ENCODE measurements at places on chromosomes 16 and 17. TPM values are rescaled to one million over a fixed set of nuclear protein-coding genes. Genes with fewer than 3 reads are reported as not detected.

DNA sequence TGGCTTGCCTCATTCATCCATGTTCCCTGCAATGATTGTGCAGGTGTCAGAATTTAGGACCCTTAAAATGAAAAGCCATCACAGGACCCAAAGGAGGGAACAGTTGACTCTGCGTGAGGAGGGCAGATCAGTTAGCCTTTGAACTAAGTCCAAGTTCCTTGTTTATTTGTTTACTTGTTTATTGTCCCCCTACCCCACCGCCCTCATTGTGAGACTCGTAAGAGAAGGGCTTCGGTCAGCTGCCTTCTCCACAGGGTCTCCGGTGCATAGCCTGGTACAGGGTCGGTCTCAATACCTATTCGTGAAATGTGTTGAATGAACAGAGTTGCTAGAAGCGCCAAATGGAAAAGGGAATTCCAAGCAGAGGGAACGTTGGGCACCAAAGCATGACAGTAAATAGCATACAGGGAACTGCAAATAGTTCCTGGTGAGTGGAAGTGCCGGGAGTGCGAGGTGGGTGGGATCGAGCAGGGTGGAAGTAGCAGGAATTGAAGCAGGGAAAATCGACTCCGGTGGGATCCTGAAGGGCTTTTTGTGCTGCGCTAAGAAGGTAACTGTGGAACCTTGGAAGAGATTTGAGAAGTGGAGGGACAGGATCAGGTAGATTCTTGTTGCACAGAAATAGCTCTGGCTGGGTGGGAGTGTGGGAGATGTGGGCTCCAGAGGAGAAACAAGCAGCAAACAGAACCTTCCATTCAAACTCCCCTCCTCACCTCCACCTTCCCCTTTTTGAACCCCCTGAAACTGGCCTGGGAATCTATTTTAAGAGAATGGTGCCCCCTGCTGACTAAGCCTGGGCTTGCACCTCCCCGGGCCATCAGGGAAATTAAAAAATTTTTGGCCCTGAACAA is 12.7 kb downstream of the SLC35B1 start:
- no peak for DNase-seq

GRCh38 chr16:54140057-54140787 is 146.4 kb downstream of the IRX3 start:
- DNase-seq = no peak

HEATR9 gene
- total RNA-seq = not detected

SLC12A3 gene
- total RNA-seq = not detected

DNA sequence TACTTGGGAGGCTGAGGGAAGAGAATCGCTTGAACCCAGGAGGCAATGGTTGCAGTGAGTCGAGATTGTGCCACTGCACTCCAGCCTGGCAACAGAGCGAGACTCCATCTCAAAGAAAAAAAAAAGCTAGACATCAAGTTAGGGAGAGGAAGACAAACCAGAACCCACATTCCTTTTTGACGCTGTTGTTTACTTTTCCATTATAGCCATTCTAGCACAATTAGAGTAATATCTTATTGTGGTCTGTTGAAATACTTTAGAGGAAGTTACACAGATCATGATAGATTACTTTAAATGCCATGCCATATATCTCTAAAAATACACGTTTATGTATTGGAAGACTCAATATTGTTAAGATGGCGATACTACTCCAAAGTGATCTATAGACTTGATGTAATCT is 16.5 kb upstream of the ABCC1 start:
- DNase-seq = no peak

DNA sequence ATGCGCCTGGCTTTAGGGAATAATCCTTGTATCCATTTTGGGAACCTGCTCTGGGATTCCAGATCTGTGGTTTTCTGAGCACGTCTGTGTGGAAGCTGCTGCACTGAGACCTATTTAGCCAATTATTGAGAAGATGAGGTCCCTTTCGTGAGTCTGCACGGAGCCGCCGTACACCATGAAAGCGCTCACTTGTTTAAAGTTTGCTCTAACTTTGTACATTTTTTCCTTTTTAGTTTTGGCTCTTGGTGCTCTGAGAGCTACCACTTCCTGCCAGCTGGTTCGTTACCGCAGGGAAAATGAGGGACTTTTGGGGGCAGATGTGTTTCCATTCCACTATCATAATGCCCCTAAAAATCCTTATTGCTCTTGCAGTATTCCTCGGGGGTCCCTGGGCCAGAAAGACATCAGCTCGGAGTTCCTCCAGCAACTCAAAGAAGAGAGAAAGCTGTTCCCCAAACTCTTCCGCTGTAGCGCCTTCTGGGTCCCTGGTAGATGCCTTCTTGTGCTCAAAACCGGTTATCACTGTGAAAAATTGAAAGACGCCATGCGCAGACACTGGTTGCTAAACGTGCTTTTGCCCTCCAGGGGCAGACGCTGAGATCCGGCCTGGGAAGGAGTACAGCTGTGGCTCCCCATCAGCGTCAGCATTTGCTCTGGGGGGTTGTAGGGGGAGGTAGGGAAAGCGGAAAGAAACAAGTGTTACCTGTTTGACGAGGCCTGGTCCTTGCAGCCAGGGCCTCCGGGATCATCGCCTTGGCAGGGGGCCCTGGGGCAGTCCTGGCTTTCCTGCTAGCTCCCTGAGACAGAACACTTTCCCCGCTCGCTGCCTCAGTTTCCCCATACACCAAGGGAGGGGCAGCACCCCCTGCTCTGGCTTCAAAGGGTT is 238.1 kb downstream of the MRTFB start:
- no peak for DNase-seq

ICAM2 gene
- total RNA-seq = 0.14 TPM

GRCh38 chr16:4728676-4729075 is 5.4 kb downstream of the ANKS3 start:
- DNase-seq = no peak

DNA sequence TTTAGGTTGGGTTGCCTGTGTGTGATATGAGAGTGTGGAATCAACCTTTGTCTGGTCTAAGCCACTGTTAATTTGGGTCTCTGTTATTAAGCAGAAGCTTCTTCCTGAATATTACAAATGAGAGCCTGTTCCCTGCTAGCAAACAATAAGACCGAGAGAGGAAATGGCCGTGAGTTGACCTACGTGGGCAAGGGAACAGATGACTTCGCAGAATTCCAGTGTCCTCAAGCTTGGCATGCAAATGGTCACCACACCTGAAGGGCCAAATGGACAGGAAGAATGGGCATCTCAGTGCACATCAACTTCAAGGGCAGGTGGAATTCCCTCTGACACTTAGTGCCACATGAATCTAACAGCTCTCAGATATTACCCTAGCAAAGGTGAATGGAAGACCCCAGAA is 250.8 kb upstream of the FOXF1 start:
- no peak for DNase-seq

DNA sequence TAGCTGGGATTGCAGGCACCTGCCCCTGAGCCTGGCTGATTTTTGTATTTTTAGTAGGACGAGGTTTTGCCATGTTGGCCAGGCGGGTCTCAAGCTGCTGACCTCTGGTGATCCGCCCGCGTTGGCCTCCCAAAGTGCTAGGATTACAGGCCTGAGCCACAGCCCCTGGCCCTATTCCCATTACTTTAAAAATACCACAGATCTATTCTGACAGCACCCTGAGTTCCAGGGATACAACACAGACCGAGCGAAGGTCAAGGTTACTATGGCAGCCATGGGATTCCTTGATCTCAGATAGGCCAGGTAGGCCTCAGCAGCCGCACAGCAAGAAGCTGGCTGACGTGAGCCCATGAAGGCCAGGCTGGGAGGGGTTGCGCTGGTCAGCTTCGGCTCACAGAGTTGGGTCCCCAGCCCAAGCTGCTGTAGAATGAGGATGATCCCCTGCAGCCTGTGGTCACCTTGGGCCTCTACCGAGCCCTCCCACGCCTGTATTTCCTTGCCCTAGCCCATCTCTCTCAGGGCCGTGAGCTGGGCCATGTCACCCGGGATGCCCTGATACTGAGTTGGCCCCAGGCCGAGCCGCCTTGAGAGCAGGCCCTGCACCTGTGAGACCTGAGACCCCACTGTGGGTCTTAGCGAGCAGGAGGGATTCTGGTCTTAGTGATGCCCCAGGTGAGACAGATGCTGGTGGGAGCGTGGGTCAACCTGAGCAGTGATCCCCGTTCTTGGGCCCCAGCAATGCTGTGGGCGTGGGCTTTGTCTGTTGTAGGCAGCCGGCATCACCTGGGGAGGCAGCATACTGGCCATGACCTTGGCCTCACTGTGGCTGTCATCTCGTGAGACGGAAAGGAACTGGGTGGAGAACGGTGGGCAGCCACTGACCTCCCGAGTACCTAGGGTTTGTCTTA is 16.9 kb upstream of the RNF213 start:
- no peak for DNase-seq

DNA sequence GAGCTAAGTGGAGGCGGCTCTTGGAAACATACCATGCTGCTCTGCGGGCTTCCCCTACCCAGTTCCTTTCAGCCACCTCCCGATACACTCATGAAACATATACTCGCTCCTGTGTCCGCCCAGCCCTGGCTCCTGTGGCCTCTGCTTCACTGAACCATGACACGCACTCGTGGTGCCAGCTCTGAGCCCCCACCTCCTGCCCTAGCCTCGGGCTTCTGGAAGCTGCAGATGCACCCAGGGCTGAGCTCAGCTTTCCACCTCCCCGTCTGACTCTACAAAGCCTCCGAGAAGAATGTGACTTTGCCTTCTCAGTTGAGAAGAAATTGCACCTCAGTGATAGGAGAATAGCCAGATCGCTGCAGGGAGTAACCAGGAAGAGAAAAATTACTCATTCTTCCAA is 11.0 kb downstream of the CALB2 start:
- no peak for DNase-seq

MYH13 gene
- total RNA-seq = not detected

GRCh38 chr17:50210240-50211225 is 9.1 kb upstream of the COL1A1 start:
- peak; percentile 98 for DNase-seq

- DNase-seq = no peak
Observed at GRCh38 chr16:69367980-69368379, 16.4 kb upstream of the TMED6 start.

SSTR5 gene
- not detected for total RNA-seq

KRT31 gene
- total RNA-seq = not detected

SCN4A gene
- total RNA-seq = 0.02 TPM

DNA sequence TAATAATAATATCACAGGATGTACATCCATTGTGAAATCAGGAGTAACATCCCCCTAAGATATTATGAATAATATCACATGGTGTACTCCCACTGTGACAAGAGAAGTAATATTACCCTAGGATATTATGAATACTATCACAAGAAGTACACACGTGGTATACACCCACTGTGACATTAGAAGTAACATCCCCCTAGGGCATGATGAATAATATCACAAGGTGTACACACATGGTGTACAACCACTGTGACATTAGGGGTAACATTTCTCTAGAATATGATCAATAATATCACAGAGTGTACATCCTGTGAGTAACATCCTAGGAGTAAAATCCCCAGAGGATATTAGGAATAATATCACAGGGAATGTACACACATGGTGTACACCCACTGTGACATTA is 5.0 kb upstream of the TEKT5 start:
- no peak for DNase-seq

ZNF750 gene
- not detected for total RNA-seq

DNA sequence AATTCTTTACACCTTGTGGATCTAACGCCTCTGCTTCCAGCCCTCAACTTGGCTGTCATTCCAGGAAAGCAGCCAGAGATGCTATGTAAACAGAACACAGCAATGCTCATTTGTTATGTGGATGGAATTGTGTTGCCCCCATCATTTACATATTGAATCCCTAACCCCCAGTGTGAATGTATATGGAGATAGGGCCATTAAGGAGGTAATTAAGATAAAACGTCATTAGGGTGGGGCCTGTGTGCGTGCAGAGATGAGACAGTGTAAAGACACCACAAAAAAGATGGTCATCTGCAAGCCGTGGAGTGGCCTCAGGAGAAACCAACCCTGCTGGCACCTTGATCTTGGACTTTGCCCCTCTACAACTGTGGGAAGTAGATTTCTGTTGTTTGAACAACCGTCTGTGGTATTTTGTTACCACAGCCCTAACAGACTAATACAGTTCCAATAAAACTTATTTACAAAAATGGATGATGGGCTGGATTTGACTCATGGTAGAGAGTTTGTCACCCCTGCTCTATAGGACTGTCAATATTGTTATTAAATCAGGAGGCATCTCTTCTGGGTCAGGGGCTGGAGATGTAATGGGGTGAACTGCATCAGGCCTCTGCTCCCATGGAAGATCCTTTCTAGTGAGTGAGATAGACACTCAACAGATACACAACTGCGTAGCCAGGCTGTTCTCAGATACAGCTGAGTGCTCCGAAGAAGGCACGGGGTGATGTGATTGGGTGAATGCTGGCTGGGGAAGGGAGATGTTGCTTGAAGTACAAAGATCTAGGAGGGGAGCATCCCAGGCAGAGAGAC is 339.0 kb downstream of the SNX29 start:
- DNase-seq = no peak

CDH1 gene
- not detected for total RNA-seq

GRCh38 chr16:73047536-73048291 is at the start of gene ZFHX3:
TSS of gene ZFHX3 (minus strand) at chr16:73048128. CDS start at chr16:72960145, 87,983 bp downstream.
- no peak for DNase-seq
